ENCODE measurements at places on chromosomes 6 and 20.
A peak's percentile ranks its signal among the peaks of the same experiment; 100 is the strongest.

DNA sequence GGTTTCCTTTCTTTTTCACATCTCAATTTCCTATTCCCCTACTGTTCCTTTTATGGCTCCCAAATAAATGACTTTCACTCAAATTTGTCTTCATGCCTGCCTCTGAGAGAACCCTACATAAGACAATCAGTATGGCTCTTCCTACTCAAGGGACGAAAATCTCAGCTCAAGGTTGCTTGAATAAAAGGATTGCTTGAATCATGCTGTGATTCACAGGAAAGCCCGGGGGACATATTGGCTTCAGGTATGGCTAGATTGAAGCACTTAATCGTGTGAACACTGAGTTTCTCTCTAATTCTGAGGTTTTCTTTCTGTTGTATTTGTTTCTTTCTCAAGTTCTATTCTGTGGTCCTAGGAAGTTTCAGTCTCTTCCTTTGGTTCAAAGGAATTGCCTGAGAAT, 140.3 kb upstream of the SULF2 start:
- DNase-seq, result no peak
- H3K4me1 ChIP-seq, result no peaks in the 10 kb centered on the region
- H3K36me3 ChIP-seq, result no peaks in the 10 kb centered on the region
- no peak overlapping the region for H3K4me3 ChIP-seq
- no peak overlapping the region for H3K27ac ChIP-seq
- peaks cover 12% of the 10 kb centered on the region for H3K27me3 ChIP-seq

DNA sequence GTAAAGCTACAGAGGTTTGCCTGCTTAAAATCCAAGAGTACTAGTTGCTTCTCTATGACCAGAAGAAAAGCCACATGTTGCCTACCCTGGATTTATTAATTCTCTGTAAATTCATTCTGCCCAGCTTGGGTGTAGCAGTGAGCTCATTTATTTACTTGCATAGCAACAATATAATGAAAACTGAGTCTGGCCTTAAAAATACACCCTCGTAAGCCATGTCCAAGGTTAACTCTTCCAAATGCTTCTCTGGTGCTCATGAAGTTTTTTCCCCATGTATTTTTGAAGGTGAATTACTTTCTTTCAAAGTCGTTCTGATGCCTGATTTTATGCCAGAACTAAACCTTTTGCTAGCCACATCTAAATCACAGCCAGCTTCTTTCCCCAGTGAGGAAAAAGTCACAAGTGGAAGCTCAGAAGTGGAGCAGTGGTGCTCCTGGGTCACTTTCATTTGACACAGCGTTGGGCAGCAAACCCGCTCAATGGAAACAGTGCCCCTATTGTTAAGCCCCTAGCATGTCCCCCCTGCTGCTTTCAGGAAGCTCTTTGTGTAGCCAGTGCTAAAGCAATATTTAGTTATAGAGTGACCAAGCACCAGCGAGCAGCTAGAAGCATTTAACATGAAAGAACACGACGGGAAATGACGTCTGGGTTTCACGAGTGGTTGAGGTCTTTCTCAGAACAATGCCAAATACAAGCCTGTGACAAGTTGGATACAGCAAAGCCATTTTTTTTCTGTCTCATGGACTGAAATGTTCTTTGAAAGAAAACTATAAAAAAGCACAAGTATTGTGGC, 29.8 kb downstream of the NEDD9 start:
- no peak for DNase-seq
- no peak overlapping the region for H3K4me3 ChIP-seq
- no peaks in the 10 kb centered on the region for H3K27me3 ChIP-seq
- H3K27ac ChIP-seq, result no peak overlapping the region

GRCh38 chr6:115887891-115888290, 172.8 kb downstream of the FRK start:
- no peak overlapping the region for H3K27ac ChIP-seq
- no peak overlapping the region for H3K4me3 ChIP-seq
- no peaks in the 10 kb centered on the region for H3K27me3 ChIP-seq
- no peaks in the 10 kb centered on the region for H3K36me3 ChIP-seq
- DNase-seq, result no peak

DNA sequence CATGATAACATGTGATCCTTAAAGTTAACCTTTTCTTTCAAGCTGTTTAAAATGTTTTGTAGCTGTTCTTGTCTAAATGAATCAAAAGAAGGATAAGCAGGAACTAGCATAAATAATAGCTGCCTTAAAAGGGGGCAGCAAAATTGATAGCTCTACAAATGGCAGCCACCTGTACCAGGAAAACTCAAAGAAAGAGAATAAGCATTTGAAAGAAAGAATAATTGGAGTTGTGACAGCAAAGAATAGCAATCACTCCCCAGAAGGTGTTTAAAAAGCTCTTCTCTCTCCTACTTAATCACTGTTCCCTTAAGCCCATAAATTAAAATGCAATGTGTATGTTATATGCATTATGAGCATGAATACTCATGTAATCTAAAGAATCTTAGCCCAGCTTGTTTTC, 114.6 kb downstream of the SIM1 start:
- no peak for DNase-seq
- H3K27ac ChIP-seq, result no peak overlapping the region
- H3K27me3 ChIP-seq, result no peaks in the 10 kb centered on the region
- H3K4me1 ChIP-seq, result no peaks in the 10 kb centered on the region

DNA sequence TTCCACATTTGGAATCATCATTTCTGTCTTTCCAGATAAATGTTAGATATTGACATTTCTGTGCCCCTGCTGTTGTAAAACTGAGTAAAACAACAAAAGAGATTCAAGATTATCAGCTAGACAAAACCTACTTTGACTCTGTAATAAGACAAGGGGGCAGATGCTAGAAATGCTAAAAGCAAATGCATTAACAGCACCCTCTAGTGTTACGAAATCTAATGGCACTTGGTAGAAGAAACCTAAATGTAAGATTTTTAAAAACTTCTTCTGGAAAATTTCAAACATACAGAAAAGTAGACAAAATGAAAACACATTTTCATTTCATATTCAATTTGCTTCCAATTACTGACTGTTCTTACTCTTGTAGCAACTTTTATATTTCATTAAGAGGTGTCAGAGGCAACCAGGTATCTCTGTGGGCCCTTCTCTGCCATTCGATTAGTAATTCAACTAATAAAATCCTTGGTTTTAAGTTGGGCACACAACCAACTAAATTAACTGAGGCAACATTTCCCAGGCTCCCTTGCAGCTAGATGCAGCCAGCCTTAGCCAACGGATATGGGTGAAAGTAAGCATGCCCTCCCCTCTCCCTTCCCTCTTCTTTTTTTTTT, 45.0 kb downstream of the SLC23A2 start:
- H3K36me3 ChIP-seq, result peaks cover 2% of the 10 kb centered on the region
- no peak overlapping the region for H3K4me3 ChIP-seq
- no peaks in the 10 kb centered on the region for H3K27me3 ChIP-seq
- DNase-seq, result peak; percentile 74
- H3K27ac ChIP-seq, result no peak overlapping the region
- H3K4me1 ChIP-seq, result peaks cover 6% of the 10 kb centered on the region

- no peaks in the 10 kb centered on the region for H3K4me1 ChIP-seq
- no peak overlapping the region for H3K4me3 ChIP-seq
- H3K27ac ChIP-seq, result no peak overlapping the region
- DNase-seq, result no peak
Observed at GRCh38 chr6:23655525-23655924, 470.5 kb upstream of the NRSN1 start.

DNA sequence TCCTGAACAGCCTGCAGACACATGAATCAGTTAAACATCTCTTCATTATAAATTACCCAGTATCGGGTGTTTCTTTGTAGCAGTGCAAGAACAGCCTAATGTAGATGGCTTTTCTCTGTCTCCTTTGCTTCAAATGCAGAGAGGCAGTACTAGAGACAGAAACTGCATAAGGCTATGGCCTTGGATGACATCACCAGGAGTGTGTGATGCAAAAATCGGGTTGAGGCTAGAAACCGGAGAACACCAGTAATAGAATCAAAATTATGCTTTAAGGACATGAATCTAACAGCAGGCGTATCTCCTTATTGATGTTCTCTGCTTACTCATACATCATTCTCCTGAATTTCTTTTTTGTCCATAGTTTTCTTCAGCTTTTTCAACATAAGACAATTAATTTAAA, 49.3 kb upstream of the FLRT3 start:
- H3K27me3 ChIP-seq, result no peaks in the 10 kb centered on the region
- H3K4me3 ChIP-seq, result no peak overlapping the region
- no peak for DNase-seq
- no peaks in the 10 kb centered on the region for H3K36me3 ChIP-seq

GRCh38 chr6:132382630-132383175, 18.6 kb downstream of the MOXD1 start:
- no peak overlapping the region for H3K4me3 ChIP-seq
- no peak for DNase-seq
- no peak overlapping the region for H3K27ac ChIP-seq
- peaks cover 4% of the 10 kb centered on the region for H3K4me1 ChIP-seq

DNA sequence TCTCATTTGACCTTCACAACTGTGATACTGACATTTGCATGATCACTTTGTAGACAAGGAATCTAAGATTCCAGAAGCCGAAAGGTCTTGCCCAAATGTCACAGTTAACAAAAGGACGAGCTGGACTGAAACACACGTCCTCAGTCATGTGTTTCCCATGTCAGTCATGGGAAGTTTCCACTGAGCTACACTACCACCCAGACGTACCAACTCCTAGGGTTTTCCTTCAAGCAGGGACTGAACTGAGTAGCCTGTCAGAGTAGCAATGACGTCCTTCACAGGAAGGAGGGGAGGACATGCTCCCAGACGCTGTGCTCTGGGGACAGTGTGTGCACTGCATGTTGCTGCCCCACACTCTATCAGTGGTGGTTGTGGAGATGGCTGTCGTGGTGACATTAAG, 215.8 kb upstream of the SMLR1 start:
- no peak overlapping the region for H3K27ac ChIP-seq
- no peak overlapping the region for H3K4me3 ChIP-seq
- no peaks in the 10 kb centered on the region for H3K27me3 ChIP-seq
- DNase-seq, result no peak

GRCh38 chr6:143575901-143576426, 64.4 kb upstream of the FUCA2 start:
- no peaks in the 10 kb centered on the region for H3K27me3 ChIP-seq
- no peak overlapping the region for H3K4me3 ChIP-seq
- no peak for DNase-seq
- no peak overlapping the region for H3K27ac ChIP-seq
- no peaks in the 10 kb centered on the region for H3K36me3 ChIP-seq
- no peaks in the 10 kb centered on the region for H3K4me1 ChIP-seq

GRCh38 chr6:28383235-28384142, 16.1 kb downstream of the ZSCAN12 start:
- peaks cover 16% of the 10 kb centered on the region for H3K4me1 ChIP-seq
- H3K4me3 ChIP-seq, result peak overlapping the region; percentile 61
- peak overlapping the region; percentile 75 for H3K27ac ChIP-seq
- no peaks in the 10 kb centered on the region for H3K36me3 ChIP-seq
- peak; percentile 93 for DNase-seq

GRCh38 chr6:20217324-20217855, 5.1 kb upstream of the MBOAT1 start:
- H3K36me3 ChIP-seq, result no peaks in the 10 kb centered on the region
- H3K27ac ChIP-seq, result no peak overlapping the region
- DNase-seq, result no peak
- H3K4me3 ChIP-seq, result no peak overlapping the region
- peaks cover 8% of the 10 kb centered on the region for H3K4me1 ChIP-seq
- H3K27me3 ChIP-seq, result peaks cover 10% of the 10 kb centered on the region

GRCh38 chr6:102026649-102027048, 633.1 kb downstream of the GRIK2 start:
- no peaks in the 10 kb centered on the region for H3K4me1 ChIP-seq
- no peaks in the 10 kb centered on the region for H3K27me3 ChIP-seq
- no peak overlapping the region for H3K27ac ChIP-seq
- DNase-seq, result no peak
- no peak overlapping the region for H3K4me3 ChIP-seq
- no peaks in the 10 kb centered on the region for H3K36me3 ChIP-seq

DNA sequence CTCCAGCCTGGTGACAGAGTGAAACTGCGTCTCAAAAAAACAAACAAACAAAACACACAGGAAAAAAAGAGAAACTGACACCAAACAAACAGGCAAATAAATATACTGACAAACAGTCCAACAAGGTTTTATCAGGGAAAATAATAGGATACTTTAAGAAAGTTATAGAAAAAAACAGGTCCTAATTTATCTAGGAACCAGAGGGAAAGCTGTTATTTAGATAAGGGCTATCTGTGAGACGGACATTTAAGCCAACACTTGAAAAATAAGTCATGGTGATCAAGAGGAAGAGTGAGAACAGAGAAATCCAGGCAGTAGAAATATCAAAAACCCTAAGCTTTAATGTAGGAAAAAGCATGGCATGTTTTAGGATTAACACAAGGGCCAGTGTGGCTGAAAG, 68.9 kb downstream of the FAM217A start:
- H3K27ac ChIP-seq, result no peak overlapping the region
- H3K36me3 ChIP-seq, result peaks cover 4% of the 10 kb centered on the region
- no peak for DNase-seq
- H3K27me3 ChIP-seq, result no peaks in the 10 kb centered on the region
- no peak overlapping the region for H3K4me3 ChIP-seq
- H3K4me1 ChIP-seq, result peaks cover 6% of the 10 kb centered on the region

- H3K4me1 ChIP-seq, result no peaks in the 10 kb centered on the region
- DNase-seq, result no peak
- no peaks in the 10 kb centered on the region for H3K36me3 ChIP-seq
Observed at GRCh38 chr6:144143878-144144277, 6.4 kb upstream of the STX11 start.
